ENCODE measurements at places on chromosomes 4 and X. TPM values are rescaled to one million over a fixed set of nuclear protein-coding genes. Genes with fewer than 3 reads are reported as not detected.

Gene GAGE12E
- total RNA-seq = not detected

Gene NWD2
- total RNA-seq = not detected

Gene TXK
- 0.28 TPM for total RNA-seq

Gene SLC2A9
- 0.83 TPM for total RNA-seq

Gene FDCSP
- total RNA-seq = not detected

Gene ARSD
- total RNA-seq = 12.0 TPM

Gene DCHS2
- total RNA-seq = not detected

Gene SLC9B1
- total RNA-seq = not detected

Gene GABRE
- total RNA-seq = 24.5 TPM

Gene FMR1NB
- not detected for total RNA-seq

Gene XG
- not detected for total RNA-seq

Gene TENM3
- total RNA-seq = 0.86 TPM

Gene ADH6
- total RNA-seq = not detected

Gene ZNF185
- 8.0 TPM for total RNA-seq

Gene SCML1
- 7.4 TPM for total RNA-seq

Gene SSX4B
- total RNA-seq = not detected

Gene NDST4
- not detected for total RNA-seq

Gene CCNG2
- 4.3 TPM for total RNA-seq

Gene TGIF2LX
- total RNA-seq = not detected

Gene CCKAR
- total RNA-seq = not detected

Gene JAKMIP1
- total RNA-seq = not detected

Gene GSX2
- total RNA-seq = not detected

Gene PDCL2
- total RNA-seq = not detected

Measured in A549 treated with Mapracorat at 1 μM for 4 hours (cell line).